ENCODE measurements at places on chromosomes 2 and 18.

GRCh38 chr2:95165030-95165370 lies 609 bp upstream of the ZNF2 start:
- no peak for DNase-seq

DNA sequence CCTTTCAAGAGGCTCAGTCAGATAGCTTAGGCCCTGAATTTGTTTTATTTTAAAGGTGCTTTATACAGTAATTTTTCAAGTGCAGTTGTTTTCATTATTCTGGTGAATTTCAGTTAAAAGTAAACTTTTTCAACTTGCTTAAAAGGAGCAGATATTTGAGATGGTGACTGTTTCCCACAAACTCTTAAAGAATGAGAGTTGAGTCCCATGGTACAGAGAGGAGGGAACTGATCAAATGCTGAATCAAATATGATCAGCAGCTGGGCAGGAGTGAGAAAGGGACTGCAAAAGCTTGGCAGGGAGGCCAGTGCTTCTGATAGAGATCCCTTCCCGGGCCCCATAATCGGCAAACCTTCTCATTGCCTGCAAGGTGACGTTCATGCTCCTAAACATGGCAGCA lies 91.2 kb downstream of the KCNS3 start:
- no peak for DNase-seq

GRCh38 chr2:240556553-240557100 lies 1.2 kb downstream of the ANKMY1 start:
- DNase-seq: no peak

- DNase-seq: no peak
Measured at GRCh38 chr18:77088963-77089722, 43.4 kb downstream of the MBP start.

DNA sequence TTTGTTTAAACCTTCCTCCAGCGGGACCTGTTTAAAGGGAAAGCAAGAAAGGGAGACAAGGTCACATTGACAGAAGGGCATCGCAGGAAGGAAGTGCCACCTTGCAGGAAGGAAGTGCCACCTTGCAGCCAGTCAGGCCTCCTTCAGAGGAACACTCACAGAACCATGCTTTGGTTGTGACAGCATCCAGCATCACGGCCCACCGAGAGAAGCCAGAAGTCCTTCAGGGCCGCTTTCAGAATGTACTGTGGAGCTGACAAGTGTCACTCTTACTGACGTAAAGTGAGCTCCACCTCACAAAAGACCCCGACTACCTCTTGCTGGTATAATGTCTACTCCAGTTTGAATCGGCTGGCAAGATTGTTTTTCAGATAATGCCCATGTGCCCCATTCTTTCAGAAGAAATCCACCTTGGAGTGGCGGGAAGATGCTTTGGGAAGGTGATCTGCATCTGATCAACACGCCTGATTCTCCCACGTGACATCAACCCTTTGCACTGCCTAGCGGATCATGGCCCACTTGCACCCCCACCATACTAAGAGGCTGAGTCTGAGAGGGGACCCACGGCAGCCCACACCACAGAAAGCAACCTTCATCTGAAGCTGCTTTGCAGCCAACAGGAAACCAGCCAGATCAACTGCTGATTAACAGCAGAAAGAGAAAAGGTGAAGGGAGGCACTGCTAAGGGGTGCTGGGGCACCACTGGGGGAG lies 99.8 kb downstream of the UXS1 start:
- DNase-seq: no peak

DNA sequence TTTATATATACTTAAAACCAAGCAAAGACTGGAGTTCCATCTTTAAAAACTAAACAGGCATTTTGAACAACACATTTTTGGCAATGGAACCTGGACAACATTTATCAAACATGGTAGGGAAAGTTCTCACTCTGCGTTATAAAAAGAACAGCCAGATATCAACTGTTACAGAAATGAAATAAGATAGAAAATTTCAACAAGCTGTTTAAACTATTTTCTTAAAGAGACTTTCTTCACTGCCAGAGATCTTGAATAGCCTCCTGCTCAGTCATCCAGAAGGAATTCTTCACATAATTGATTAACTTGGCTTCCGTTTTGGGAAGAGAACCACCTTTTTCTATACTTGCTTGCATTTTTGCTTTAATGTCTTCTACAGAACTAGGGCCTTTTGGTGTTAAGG lies 166.0 kb upstream of the PIK3C3 start:
- no peak for DNase-seq

DNA sequence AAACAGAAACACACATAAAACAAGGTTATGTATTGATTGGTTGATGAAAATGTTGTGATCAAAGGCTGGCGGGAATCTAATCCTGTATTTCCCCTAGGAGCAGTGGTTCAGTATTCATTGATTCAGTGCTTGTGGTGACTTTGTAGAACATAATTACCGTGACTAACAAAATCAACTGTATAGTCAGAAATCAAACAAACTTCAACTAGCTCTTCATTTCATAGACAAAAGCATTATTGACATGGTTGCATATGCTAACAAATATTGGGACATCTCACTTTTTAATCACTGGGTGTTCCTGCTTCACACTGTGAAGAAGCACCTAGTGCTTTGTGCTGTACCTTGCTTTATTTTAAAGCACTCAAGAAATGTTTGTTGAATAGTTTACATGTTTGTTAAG lies 41.4 kb downstream of the USP14 start:
- DNase-seq: no peak

DNA sequence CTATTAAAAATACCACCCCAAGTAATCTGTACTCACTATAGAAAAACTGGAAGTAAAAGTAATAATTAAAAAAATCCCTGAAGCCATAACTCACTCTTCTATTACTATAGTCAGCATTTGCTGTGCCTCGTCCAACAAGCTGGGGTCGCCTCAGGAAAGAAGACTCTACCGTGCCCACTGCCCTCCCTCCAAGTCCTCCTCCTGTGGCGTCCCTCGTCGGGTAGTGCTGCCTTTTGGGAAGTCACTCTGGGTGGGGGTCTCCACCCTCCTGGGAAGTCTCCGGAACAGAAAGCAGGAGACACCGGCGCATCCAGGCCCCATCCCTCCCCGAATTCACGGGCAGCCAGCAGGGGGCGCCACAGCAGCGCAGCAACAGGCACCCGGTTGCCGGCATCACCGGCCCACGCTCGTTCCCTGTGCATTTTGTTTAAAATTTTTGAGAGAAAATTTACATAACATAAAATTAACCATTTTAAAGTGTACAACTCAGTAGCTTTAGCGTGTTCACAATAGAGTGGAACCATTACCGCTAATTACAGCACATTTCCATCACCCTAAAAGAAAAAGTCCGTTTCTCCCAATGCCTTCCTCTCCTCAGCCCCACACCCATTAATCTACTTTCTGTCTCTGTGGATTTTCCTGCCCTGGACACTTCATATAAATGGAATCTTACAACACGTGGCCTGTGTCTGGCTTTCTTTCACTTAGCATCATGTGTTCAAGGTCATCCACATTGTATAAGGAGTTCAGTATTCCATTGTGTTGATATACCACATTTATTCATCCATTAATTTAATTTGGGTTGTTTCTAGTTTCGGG lies 62.2 kb downstream of the ADNP2 start:
- DNase-seq: peak; percentile 20

DNA sequence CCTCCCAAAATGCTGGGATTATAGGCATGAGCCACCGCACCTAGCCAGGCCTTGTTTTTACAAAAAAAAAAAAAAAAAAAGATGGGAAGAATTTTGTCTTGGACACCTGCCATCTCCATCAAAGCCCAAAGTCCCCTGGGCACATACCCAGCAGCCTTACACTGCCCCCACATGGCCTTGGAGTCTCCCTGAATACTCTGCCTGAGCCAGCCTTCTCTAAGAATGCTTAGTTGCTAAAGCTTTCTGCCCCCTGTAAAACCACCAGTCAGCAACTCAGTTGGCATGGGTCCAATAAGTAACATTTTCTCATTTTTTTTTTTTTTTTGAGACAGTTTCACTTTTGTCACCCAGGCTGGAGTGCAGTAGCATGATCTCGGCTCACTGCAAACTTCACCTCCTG lies 40.6 kb downstream of the SPC25 start:
- DNase-seq: no peak

GRCh38 chr2:16613539-16614011 lies 52.1 kb downstream of the CYRIA start:
- no peak for DNase-seq

DNA sequence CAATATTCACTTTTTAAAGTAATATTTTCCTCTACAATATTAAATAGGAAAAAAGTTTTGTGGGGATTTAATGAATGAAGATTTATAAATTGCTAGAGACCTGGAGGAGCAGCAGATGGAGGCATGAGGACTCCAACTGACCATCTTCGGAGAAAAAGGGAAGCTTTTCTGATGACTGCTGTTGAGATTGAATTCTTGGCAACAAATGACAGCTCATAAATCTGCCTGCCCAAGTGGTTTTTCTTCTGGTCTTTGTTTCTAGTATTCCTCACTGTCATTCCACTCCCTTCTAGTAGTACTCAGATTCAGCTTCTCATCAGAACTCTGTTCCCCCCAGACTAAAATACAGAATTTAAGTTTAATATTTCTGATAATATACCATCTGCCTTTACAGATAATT lies 157.0 kb downstream of the EML6 start:
- DNase-seq: no peak

- no peak for DNase-seq
Measured at GRCh38 chr2:47303341-47304148, 99.4 kb upstream of the MSH2 start.

GRCh38 chr2:109437325-109438090 lies 176.3 kb downstream of the SEPTIN10 start:
- no peak for DNase-seq

DNA sequence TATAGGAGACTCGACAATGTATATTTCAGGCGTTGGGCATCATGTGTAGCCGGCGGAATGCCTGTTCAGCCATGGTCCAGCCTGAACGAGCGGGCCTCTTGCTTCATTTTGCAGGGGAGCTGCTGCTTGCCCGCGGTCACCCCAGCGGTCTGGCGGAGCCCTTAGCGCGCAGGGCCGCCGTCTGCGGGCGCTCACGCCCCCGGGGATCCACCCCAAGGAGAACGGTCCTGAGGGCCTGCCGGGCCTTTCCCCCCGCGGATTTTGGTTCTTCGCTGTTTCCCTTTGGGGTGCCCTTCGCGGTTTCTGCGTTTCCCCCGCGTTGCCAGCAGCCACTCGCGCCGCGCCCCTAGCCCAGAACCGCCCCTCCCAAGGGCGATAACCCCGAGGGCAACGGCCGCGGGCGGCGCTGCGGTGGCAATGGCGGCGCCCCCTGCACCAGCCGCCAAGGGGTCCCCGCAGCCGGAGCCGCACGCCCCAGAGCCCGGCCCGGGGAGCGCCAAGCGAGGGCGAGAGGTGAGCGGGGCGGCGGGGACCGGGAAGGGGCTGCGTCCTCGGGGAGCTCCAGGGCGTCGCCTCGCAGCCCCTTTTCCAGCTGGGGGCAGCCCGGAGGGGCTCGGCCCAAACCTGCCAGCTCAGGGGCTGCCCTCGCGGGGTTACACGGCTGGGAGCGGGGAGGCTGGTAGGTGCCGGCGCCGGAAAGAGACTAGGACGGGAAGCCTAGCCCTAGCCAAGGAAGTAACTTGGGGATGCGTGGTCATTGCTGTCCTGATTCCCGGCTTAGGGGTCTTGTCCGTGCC lies at the start of gene MFSD2B:
Gene MFSD2B (plus strand): TSS at position 406 of the 797 bp plus-strand sequence. CDS start 12 bp downstream, at position 418.
- DNase-seq: no peak

- DNase-seq: no peak
Measured at GRCh38 chr2:98514096-98514639, 69.5 kb downstream of the INPP4A start.

- no peak for DNase-seq
Measured at GRCh38 chr2:66389651-66390131, 45.2 kb upstream of the MEIS1 start.

DNA sequence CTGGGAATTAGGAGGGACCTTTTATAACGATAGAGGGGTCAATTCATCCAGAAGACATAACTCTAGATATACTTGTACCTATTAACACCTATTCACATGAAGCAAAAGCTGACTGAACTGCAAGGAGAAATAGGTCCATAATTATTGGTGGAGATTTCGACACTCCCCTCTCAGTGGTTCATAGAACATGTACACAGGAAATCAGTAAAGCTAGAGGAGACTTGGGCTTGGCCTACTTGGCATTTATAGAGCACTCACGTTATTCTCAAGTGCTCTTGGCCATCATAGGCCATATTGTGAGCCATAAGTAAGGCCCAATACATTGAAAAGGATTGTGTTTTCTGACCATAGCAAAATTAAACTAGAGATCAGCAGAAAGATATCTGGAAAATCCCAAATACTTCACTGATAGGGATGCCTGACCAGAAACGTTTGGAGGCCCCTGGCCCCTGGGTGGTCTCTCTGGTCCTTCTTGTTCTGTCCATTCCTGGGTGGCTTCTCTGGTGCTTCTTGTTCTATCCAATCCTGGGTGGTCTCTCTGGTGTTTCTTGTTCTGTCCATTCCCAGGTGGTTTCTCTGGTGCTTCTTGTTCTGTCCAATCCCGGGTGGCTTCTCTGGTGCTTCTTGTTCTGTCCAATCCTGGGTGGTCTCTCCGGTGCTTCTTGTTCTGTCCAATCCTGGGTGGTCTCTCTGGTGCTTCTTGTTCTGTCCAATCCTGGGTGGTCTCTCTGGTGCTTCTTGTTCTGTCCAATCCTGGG lies 49.0 kb downstream of the SNED1 start:
- DNase-seq: no peak

Data from stimulated activated CD8-positive, alpha-beta memory T cell treated with anti-CD3 and anti-CD28 coated beads, Interleukin-4, amount 100 ng/mL, for 4 hours (primary cell).